Stimulated activated CD8-positive, alpha-beta memory T cell treated with anti-CD3 and anti-CD28 coated beads, Interleukin-4, amount 100 ng/mL, for 24 hours (primary cell): ENCODE measurements at places on chromosomes 13 and 19.

GRCh38 chr19:16301999-16302694 lies 22.5 kb upstream of the KLF2 start:
- no peak for DNase-seq

GRCh38 chr13:20105161-20105689 lies 55.6 kb downstream of the GJA3 start:
- DNase-seq: no peak

GRCh38 chr13:49985129-49985528 lies 11.7 kb upstream of the TRIM13 start:
- DNase-seq: no peak

- no peak for DNase-seq
Observed at GRCh38 chr19:51573331-51573730, 2.2 kb downstream of the ZNF175 start.

DNA sequence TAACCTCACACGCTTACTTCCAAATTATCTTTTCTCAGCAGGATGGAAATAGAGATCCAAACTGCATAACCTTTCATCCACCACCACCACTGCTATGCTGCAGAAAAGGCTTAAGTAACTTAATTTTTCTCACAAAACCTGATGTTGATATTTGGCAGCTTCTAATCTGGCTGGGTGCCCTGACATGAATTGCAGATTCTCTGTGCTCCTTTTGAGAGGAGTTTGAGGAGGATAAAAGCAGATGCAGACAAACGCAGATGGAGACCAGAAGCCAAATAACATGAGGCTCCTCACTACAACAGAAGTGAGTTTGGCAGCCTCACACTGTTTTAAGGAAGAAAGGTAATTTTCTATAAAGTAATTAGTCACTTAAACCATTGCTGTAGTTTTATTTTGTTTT lies 646.2 kb upstream of the ATXN8OS start:
- DNase-seq: no peak

DNA sequence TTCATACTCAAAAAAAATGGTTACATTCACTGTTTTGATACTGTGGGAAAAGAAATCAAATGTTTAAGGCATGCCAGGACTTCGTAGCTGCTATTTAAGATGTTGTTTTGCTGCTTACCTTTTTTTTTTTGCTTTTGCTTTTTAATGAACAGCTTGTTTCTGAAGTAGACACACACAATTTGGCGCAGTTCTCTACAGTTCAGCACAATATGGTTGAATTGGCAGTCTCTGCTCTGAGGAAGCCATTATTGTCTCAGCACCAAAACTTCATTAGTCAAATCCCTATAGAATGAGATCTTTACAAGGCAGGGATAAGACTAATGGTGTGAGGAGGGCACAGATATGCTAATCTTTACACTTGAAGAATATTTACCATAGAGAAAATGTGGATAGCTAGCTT lies 197.6 kb downstream of the SLITRK5 start:
- no peak for DNase-seq

DNA sequence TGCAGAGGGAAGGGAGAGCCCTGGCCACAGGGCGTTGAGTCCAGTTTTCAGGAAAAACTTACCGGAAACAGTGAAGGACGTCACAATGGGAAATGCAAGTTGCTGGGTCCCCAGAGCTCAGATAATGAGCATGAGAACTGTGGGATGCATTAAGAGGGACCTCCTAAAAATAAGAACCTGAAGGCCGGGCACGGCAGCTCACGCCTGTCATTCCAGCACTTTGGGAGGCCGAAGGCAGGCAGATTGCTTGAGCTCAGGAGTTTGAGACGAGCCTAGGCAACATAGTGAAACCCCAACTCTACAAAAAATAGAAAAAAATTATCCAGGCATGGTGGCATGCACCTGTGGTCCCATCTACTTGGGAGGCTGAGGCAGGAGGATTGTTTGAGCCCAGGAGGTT lies 170.6 kb downstream of the URI1 start:
- DNase-seq: no peak

DNA sequence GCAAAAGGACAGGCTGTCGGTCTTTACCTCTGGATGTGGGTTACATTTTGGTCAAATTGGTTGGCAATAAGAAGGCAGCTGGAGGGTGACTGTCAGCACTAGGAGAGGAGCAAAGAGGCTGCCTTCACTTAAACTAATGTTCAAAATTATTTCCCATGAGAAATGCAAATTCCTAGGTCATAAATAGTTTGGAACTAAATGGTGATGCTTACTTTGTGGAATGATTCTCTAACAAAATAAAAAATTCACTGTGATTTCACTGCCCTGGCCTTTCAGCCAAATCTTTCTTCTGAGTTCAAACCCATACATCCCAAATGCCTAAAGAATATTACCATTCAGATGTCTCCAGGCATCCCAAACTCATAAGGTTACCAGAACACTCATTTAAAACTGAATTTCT lies 25.0 kb upstream of the OXGR1 start:
- no peak for DNase-seq

GRCh38 chr19:10095622-10095947 lies 6.9 kb downstream of the ANGPTL6 start:
- no peak for DNase-seq

- DNase-seq: no peak
Observed at GRCh38 chr13:39522329-39522728, 80.7 kb downstream of the LHFPL6 start.

GRCh38 chr19:16417660-16418596 lies 53.8 kb downstream of the EPS15L1 start:
- DNase-seq: peak; percentile 47

DNA sequence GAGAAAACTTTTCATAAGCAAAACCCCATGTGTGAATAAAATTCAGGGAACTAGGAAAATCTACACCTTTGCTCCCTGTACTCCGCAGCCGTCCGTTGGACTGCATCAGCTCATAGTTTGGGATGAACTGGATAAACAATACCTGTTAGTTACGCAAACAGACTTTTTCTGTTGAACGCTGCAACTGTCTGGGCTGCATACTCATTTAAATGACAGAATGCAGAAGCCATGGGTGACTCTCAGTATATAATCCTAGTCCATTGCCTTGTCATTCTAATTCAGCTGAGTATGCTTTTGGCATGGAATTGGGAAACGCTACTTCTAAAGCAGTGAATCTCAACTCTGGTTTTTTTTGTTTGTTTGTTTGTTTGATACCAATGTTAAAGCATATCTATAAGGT lies 151.6 kb downstream of the SLITRK1 start:
- no peak for DNase-seq

GRCh38 chr13:73513751-73514150 lies 454.9 kb downstream of the KLF5 start:
- no peak for DNase-seq

DNA sequence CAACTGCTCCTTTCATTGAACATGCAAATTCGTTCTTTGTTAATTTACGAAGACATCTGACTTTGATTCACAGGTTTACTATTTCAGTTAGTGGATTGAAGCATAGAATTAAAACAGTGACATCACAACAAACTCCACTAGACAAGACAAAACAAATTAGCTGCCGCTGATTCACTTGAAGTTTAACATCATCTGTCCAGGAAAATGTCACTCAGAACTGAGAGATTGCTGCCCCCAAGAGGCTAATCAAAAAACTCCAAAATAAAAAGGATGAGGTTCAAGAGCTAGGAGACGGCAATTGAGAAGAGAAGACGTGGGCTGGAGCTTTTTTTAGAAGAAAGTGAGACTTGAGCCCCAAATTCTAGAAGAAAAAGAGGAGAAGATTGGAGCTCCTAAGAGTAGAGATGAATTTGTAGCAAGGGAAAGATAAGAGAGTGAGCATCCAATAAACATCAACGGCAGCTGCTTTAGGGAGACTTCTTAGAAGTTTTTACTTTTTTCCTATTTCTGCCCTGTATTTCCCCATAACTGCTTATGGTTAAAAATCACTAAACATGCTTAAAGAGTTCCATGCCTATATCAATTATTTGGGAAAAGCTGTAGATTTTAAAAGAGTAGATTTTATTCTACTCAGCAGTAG lies 40.8 kb upstream of the TPP2 start:
- DNase-seq: no peak
